ENCODE measurements at places on chromosomes 1 and 21.

- no peak for DNase-seq
These were observed 23.7 kb upstream of the PLPPR4 start for GRCh38 chr1:99240621-99241020.

- no peak for DNase-seq
These were observed 35.0 kb downstream of the ENAH start for GRCh38 chr1:225617956-225618355.

DNA sequence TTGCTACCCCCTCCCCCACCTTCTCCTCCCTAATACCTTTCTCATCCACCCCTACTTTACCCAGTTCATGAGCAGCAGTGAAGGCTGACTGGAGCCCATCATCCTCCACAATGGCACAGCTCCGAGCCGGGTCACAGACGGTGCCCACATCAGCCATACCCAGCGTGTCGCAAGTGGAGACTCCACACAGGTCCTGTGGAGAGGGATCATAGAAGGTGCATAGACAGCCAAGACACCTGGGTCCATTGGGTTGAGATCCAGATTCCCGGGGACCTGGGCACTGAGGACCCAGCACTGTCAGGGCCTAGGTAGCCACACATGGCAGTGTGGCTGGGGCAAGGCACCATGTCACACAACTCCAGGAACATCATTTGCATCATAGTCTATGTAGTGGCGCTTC, 2.7 kb downstream of the ADAMTS4 start:
- no peak for DNase-seq

DNA sequence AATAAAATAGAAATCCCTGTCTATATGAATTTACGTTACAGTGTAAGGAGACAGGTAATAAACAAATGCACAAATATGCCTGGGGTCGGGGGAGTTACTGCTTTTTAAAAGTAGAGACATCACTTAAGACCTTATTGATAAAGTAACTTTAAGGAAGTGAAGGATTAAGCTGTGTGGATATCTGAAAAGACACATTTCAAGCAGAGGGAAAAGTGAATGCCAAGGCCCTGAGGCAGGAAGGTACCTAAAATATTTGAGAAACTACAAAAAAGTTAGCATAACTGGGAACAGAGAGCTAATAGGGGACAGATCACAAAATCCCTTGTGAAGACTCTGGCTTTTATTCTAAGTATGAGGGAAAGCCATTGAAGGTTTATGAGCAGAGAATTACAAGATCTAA, 41.5 kb downstream of the TUT4 start:
- no peak for DNase-seq

- DNase-seq, result no peak
These were observed 6.4 kb downstream of the COL8A2 start for GRCh38 chr1:36118447-36119204.

GRCh38 chr1:40768146-40768990, 15.2 kb upstream of the KCNQ4 start:
- no peak for DNase-seq

DNA sequence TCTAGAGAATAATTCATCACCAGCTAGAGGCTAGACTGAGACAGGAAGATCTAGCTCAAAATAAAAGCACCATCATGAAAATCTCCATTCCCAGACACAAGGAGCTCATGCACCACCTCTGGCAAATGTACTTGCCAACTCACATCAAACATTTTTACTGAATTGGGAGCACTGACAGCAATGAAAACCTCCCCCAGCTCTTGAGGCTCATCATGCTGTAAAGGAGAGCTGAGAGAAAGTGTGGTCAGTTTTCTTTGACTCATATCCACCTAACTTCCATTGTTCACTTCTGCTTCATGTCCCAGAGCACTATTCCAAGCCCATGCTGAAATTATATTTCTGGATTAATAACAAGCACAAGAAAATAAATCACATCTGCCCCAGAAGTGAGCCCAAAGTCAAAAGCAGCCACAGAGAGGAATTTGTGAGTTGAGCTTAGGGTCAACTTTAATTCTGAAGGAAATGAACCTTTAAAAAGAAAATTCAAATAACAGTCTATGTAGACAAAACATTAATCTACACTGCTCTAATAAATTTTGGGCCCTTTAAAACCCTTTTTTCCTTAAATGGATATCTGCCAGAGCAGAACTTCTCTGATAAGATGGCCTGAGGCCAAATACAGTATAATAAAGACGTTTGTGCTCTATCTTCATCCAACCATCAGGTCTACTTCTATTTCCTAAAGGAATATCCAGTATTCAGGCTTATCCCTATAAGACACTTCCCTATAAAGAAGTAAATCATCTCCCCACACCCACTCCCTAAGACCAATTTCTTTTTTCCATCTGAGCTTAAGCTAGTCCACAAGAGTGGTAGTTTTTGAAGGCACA, 85.9 kb upstream of the ADAM30 start:
- no peak for DNase-seq

- DNase-seq, result no peak
These were observed 98.7 kb downstream of the OBSCN start for GRCh38 chr1:228306275-228307217.

GRCh38 chr1:153248176-153248879, 11.2 kb upstream of the LORICRIN start:
- DNase-seq, result no peak

DNA sequence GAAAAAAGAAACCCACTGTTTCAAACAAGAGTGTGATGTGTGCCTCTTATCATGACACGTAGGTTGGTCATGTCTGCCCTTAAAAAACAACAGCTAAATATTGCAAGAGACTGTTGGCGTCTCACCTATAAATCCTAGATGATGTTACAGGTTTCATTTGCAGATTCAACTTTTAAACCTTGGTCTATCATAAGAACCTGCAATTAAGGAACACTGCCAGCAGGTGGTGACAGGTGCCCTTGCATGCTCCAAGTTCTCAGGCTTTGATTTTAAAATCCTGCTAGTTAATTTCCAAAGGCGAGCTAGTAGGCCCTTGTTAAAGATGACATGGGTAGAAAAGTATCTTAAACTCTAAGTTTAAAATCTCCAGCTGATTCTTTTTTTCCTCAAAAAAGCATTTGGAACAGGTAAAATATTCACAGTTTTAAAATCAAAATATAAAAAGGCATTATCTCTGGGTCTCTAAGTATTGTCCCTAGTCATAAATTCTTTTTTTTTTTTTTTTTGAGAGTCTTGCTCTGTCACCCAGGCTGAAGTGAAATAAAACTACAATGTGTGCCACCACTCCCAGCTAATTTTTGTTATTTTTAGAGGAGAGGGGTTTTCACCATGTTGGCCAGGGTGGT, 39.1 kb downstream of the CLSTN1 start:
- DNase-seq, result peak; percentile 29

- no peak for DNase-seq
These were observed 297.2 kb upstream of the PBX1 start for GRCh38 chr1:164261691-164262240.

- DNase-seq, result no peak
These were observed 32.7 kb downstream of the HSPG2 start for GRCh38 chr1:21904454-21904703.

DNA sequence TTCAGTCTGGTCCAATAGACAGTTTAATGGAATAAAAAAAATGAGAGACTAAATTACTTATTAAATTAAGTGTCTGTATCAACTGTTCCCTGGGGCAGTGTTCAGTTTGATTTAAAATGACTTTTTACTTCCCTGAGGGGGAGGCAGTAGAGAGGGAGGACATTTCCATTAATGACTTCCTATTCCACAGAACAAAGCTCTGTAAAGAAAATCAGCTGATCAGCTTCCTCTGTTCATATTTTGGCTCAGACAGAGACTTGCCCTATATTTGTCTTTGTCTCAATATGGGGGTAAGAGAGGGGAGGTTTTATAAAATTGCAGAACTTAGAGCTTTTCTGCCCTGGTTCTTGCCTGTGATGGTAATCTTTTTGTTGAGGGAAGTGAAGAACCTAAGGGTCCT, 8.4 kb downstream of the CFAP126 start:
- no peak for DNase-seq

DNA sequence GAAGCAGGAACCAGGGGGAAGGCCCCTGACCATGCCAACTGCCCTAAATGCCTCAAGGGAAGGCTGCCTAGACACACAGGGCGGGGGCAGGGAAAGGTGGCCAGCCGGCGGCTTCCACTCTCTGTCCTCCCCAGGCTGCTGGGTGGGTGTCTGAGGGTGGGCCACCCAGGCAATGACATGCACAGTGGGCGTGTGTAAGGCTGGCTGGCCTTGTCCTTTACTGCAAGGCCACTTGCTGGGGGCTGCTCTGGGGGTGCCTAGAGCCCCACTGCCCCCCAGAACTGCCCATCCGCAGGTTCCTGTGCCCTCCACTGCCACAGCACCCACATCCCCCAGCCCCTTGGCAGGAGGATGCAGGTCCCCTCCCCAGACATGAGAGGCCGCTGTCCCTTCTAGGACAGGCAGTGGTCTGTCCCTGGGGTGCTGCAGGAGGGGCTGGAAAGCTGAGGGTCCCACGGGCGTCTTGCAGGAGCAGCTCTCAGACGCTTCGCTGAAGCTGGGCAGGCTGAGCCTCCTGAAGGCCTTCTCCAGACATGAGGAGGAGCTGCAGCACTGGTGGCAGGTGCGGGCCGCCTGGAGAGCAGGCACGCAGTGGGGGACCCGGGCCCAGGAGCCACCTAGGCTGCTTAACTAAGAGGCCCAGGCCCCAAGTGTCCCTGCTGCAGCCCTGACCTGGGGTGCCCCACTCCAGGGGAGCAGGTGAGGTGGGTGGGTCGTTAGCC, 10.1 kb downstream of the CCDC27 start:
- no peak for DNase-seq

DNA sequence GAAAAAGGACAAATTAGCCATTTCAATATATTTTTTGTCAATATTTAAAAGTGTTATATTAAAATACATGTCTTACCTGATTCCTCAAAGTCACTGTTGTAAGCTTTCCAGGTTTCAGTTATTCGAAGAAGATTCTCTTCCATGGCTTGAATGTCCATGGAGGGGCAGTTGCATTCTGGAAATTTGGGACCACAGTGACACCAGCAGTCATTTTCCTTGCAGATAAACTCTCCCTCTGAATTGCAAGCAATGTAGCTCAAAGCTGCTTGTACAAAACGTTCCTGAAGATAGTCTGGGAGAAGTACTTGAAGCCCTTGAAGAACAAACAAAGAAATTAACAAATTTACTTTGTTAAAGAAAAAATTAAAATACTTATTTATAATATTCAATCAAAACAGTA, 251.7 kb downstream of the BRINP3 start:
- no peak for DNase-seq

DNA sequence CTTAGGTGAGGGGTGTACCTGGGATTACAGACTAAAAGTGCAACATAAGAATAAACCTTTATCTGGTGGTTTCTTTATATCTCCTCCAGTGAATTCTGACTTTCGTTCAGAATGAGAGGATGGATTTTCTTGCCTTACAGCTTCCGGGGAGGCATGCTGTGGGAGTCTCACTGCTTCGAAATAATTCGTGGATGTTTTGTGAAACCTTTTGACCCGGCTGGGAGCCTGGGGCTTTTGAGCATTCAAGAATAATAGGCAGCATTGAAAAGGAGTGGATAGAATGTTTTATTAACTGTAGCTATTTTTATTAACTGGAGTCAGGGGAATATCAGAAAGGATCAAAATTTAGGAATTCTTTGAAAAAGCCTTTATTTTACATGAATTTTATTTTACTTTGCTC, 149.1 kb downstream of the RWDD3 start:
- DNase-seq, result no peak

GRCh38 chr1:52469108-52469507, 64.7 kb downstream of the PRPF38A start:
- DNase-seq, result no peak
